ENCODE measurements at places on chromosomes 1 and 21. TPM values are rescaled to one million over a fixed set of nuclear protein-coding genes. Genes with fewer than 3 reads are reported as not detected.

GRCh38 chr1:89725631-89726030 is 92.7 kb downstream of the LRRC8C start:
- H3K36me3 ChIP-seq, result no peaks in the 10 kb centered on the region
- H3K27me3 ChIP-seq, result no peaks in the 10 kb centered on the region
- DNase-seq, result no peak
- no peak overlapping the region for H3K27ac ChIP-seq

FMO1 gene
- not detected for total RNA-seq

LGR6 gene
- 26.0 TPM for total RNA-seq

DNA sequence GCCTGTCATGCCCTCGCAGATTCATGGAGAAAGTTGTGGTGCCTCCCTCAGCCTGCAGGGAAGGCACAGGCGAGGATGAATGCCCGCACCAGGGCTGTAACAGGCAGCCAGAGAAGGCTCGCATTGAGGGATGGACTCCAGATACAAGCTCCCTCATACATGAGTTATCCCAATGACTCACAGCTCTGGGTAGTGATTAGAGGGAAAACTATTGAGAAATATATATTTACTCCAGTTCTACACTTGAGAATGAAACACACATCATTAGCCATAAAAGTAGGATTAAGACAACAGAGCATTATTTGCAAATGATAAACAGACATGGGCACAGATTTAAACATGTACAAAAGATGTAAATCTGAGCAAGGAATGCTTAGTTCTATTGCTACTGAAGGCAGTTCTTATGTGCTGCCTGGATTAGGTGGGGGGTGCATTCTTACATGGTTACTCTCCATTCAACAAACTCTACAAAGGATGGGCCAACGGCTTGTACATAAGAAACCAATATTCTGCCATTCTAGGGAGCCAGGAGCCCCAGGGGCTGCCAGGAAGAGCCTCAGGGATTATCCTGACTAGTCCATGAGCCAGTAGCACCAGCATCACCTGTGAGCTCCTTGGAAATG is 97.9 kb downstream of the CSMD2 start:
- H3K4me3 ChIP-seq, result no peak overlapping the region
- H3K4me1 ChIP-seq, result no peaks in the 10 kb centered on the region
- H3K27ac ChIP-seq, result no peak overlapping the region
- H3K36me3 ChIP-seq, result no peaks in the 10 kb centered on the region

INKA2 gene
- not detected for total RNA-seq

DNA sequence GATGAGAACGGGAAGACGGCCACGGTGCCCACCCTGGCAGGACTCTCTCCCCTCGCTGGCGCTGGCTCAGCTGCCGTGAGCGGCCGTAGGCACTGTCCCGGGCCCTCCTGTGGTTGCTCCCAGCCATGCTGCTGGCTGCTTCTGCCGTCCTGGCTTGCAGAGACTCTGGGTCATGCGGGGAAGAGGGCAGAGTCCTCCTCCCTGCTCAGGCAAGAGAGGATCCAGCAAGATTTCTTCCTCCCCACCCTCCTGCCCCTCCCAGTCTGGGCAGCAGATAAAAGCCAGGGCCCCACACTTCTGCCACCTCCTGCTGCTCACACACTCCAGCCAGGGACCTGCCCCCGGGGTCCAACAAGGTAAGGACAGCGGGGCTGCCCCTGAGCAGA is 60.1 kb downstream of the AGPAT3 start:
- no peaks in the 10 kb centered on the region for H3K4me1 ChIP-seq
- H3K27me3 ChIP-seq, result no peaks in the 10 kb centered on the region
- H3K27ac ChIP-seq, result no peak overlapping the region
- no peak for DNase-seq

NUAK2 gene
- 0.85 TPM for total RNA-seq

- no peaks in the 10 kb centered on the region for H3K36me3 ChIP-seq
- H3K27me3 ChIP-seq, result no peaks in the 10 kb centered on the region
- H3K27ac ChIP-seq, result no peak overlapping the region
- H3K4me1 ChIP-seq, result no peaks in the 10 kb centered on the region
Measured at GRCh38 chr1:114037962-114038816, 58.9 kb downstream of the OLFML3 start.

TDRD5 gene
- not detected for total RNA-seq

CFHR5 gene
- not detected for total RNA-seq

All from ascending aorta (tissue), 2 donors.